ENCODE measurements at places on chromosomes 11 and 22.

DNA sequence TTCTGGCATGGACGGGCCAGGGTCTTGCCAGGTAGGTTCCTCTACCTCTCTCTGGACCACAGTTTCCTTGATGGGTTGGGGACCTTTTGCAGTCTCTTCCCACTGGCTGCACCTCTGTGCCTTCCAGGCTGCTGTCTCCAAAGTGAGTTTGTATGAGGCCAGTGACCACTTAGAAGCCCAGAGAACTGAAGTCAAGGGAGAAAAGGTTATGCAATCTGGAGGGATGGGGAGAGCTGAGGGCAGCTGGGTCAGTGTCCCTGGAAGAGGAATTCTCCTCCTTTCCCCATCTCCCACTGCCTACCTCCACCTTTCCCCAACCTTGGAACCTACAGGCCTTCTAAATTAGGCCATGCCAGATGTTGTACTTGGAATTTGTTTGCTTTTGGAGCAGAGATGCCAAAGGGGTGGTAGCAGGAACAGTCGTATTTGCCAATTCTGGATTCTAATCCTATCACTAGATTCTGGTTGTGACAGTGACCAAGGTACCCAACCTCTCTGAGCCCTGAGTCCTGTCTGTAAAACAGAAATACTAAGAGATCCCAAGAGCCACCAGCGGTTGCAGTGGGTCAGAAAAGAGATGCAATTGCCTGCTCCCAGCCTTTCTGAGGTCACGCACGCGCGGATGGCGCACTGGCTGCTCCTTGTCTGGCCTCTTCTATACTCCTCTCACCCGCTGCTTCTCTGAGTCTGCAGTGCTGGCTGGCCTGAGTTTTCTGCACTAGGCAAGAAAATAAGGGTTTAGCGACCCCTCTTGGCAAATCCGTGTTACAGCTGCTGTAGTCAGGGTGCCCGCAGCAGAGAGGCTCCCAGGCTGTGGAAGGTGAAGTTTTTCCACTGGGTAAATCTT lies 10.7 kb upstream of the ACCSL start:
- DNase-seq: peak; percentile 72

DNA sequence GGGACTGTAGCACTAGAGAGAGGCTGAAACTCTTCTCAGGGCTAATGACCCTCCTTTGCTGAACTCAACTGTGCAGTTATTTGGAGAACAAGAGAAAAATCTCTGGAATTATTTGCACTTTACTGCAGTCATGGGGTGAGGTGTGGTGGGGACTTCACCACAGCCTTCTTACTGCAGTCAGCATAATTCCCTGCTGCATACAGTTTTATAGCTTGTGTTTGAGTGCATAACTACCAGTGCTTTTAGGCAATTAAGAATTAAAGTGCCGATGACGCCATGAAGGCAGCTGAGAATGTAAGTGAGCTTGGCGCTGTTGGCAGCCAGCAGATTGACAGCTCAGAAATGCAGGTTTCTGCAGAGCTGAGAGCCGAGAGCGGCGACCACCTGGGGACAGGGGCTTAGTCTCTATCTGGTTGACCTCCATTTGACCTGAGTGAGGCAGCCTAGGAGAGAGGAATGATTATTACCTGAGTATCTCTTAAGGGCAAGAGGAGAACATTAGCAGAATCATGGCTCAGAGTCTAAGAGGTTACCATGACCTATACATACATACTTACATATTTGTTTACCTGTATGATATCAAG lies 830.0 kb downstream of the NTM start:
- DNase-seq: no peak

DNA sequence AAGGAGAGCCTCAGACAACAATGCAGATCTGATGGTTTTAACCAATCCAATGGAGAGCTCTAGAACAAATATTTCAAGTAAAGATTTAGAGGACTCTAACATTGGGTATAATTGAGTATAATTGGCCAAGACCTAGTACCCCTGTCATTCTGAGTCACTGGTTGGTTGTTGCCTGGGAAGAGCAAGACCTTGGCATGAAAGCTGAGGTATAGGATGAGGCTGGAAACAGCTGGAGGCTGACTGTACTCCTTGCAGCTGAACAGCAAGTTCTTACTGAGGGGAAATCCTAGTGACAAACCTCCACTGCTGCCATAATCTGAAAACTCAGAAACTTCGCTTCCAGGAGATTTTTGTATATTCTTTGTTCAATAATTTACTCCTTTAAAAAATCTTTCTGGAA lies 54.3 kb upstream of the MUC15 start:
- no peak for DNase-seq

- DNase-seq: no peak
Observed at GRCh38 chr11:68610452-68611116, 73.8 kb upstream of the GAL start.

DNA sequence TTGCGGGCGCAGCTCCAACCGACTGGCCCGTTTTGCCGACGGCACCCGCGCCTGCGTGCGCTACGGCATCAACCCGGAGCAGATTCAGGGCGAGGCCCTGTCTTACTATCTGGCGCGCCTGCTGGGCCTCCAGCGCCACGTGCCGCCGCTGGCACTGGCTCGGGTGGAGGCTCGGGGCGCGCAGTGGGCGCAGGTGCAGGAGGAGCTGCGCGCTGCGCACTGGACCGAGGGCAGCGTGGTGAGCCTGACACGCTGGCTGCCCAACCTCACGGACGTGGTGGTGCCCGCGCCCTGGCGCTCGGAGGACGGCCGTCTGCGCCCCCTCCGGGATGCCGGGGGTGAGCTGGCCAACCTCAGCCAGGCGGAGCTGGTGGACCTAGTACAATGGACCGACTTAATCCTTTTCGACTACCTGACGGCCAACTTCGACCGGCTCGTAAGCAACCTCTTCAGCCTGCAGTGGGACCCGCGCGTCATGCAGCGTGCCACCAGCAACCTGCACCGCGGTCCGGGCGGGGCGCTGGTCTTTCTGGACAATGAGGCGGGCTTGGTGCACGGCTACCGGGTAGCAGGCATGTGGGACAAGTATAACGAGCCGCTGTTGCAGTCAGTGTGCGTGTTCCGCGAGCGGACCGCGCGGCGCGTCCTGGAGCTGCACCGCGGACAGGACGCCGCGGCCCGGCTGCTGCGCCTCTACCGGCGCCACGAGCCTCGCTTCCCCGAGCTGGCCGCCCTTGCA lies 1.0 kb downstream of the FJX1 start:
- no peak for DNase-seq

GRCh38 chr11:47908198-47908597 lies 60.0 kb upstream of the NUP160 start:
- DNase-seq: no peak

- DNase-seq: no peak
Observed at GRCh38 chr11:88537613-88538012, 200.1 kb upstream of the CTSC start.

- DNase-seq: no peak
Observed at GRCh38 chr22:43341565-43341964, 1.6 kb downstream of the SCUBE1 start.

- no peak for DNase-seq
Observed at GRCh38 chr11:40139066-40139465, 1320.4 kb downstream of the LRRC4C start.

DNA sequence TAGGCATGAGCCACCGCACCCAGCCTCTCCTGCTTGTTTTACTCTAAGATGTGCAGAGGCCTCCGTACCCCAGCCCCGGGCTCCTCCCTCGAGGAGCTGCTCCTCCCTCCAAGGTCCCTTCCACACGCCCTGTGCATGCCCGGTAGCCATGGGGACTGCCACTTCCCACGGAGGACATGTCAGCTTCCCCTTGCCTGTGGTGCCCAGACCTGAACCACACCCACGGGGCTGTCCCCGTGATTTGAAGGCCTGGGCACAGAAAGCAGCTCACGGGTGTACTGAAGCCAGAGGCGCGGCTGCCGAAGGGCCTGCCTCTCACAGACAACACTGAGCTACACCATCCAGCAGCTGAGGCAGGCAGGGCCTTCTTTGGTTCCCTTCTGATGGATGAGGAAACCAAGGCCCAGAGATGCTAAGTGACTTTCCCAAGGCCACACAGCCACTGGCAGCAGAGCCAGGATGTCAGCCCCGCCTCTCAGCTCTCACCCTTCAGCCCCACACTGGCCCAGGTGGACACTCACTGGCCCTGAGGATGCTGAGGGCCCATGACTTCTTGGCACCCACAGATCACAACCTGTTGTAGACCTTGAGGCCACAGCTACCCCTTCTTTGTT lies 7.3 kb downstream of the INS start:
- DNase-seq: no peak

GRCh38 chr11:65121447-65121864 lies 478 bp downstream of the FAU start:
- DNase-seq: no peak

- DNase-seq: no peak
Observed at GRCh38 chr22:35353318-35353717, 27.6 kb upstream of the HMOX1 start.

- no peak for DNase-seq
Observed at GRCh38 chr11:128146926-128147605, 440.3 kb downstream of the ETS1 start.

DNA sequence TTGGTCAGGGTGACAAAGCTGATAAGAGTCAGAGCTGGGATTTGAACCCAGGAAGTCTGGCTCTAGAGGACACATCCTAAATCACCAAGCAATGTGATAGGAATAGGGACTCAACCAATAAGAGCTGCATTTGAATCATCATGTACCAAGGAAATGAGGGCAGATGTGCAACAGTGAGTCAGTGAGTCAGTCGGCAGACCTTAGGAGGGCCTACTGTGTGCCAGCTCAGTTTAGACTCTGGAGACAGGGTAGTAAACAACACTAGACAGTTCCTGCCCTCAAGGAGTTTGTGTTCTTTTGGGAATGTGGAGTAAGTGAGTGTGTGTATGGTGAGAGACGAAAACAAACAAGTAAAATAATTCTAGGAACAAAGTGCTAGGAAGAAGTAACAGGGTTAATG lies 11.2 kb downstream of the IL10RA start:
- no peak for DNase-seq
